ENCODE measurements at places on chromosomes 3 and 15.

GRCh38 chr15:57401546-57401945 lies 25.2 kb downstream of the CGNL1 start:
- no peak for DNase-seq

- DNase-seq, result no peak
Observed at GRCh38 chr15:73000293-73000692, 52.0 kb upstream of the NEO1 start.

GRCh38 chr15:89912145-89912673 lies 543 bp downstream of the ARPIN start:
- no peak for DNase-seq

GRCh38 chr3:114803042-114803695 lies 343.9 kb downstream of the ZBTB20 start:
- no peak for DNase-seq

- DNase-seq, result no peak
Observed at GRCh38 chr15:56917652-56918045, 795 bp upstream of the TCF12 start.

DNA sequence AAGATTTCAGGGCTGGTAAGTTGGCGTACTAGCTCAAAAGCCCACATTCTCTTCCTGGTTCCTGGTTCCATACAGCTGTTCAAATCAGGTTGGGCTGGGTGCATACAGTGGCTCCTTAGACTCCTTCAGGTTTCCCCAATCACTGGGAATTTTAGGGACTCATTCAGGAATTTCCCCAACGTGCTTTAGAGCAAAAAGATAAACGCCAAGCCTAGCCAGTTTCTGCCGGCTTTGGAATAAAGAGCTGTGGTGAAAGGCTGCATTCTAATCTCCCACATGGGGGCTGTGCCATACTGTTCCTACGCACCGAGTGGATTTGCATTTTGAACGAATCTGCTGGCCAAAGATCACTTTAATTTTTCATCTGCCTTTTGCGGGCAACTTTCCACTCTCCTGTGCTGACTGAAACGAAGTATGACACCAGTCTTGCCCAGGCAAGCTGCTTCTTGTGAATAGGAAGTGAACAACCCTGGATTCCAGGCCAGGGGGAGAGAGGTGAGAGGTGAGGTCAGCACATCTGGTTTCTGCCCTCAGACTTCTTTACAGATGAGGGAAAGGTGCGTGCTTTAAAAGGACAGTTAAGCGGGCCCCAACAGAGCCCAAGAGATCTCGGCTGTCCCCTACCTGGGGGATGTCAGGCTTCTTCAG lies 184.2 kb upstream of the PDZRN3 start:
- no peak for DNase-seq
